ENCODE measurements at places on chromosomes 3 and 15.

DNA sequence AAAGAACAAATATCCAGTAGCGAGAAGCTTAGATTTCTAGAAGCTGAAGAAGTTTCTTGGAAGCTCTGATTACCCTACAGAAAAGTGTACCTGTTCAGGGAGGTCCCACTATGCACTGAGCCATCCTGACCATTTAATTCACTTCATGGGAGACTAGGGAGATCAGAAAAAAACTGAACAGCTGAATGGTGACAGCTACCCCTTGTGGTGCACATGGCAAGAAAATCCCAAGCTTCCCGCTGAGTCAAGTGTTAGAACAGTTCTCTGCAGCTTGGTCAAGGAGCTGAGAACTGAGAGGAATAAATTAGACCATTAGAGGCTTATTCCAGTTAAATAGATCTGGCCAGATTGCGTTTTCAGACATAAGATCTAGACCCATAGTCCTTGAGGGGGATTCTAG lies 197.2 kb upstream of the VEPH1 start:
- DNase-seq = peak; percentile 56

DNA sequence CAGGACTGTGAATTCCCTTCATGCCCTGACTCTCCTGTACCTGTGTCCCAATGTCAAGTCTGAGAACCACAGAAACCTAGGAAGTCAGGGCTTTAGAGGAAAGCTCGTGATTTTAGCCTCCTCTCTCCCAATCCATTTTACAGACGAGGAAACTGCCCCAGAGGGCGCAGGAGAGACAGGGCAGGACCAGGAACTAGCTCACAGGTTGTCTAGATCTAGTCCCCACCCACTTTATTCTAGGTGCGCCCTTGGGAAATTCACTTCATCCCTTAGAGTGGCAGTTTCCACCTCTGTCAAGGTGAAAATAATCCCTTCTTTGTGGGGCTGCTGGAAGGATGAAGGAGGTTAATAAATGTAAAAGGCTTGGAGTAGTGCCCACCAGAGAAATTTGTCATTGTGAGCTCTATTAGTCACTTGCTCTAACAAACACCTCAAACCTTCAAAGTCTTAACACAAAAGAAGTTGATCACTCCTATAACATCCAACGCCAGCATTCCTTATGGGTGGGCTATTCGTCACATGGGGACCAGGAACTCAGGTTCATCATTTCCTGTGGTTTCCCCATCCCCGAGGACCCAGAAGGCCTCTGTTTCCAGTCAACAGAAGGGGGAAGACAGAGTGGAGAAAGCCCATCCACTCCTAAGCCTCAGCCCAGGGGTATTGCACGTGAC lies 282.3 kb downstream of the XXYLT1 start:
- peak; percentile 71 for DNase-seq

DNA sequence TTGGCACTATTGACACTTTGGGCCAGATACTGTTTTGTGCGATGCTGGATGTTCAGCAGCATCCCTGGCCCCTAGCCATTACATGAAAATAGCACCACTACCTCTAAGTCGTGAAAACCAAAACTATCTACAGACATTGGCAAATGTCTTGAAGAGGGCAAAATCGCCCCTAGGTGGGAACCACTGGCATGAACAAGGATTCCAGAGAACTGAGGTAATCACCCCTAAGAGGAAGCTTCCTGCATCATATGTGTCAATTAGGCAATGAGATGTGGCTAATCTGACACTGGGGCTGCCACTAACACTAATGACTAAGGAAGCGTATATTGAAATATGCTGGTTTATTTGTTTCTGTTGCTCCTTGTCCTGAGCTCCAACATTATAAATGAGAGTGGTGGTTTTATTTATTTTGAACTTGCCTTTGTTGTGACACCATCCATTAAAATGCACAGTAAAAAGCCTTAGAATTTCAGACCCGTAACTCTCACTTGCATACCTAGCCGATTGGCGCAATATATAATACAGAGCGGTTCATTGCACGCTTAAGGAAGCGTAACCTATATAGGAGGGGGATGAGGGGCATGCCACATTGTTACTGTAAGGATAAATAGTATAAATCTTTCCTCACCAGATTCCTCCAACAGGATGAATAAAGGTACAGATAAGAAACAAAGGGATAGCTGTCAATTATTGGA lies 299.8 kb upstream of the CNTN4 start:
- DNase-seq = no peak

DNA sequence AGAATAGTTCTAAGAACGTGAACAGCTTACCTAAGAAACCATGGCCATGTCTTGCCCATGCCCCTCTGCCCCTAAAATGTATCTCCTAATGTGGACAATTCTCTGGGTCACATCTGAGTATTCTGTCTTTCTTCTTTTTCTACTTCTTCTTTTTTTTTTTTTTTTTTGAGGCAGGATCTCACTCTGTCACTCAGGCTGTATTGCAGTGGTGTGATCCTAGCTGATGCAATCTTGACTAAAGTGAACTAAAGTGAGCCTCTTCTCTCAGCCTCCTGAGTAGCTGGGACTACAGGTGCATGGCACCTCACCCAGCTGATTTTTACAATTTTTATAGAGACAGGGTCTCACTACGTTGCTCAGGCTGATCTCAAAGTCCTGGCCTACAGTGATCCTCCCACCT lies 204.8 kb upstream of the ZPLD1 start:
- no peak for DNase-seq

GRCh38 chr3:73192036-73192738 lies 130.7 kb downstream of the EBLN2 start:
- DNase-seq = peak; percentile 8

GRCh38 chr15:52975941-52976449 lies 185.9 kb upstream of the ONECUT1 start:
- DNase-seq = no peak

DNA sequence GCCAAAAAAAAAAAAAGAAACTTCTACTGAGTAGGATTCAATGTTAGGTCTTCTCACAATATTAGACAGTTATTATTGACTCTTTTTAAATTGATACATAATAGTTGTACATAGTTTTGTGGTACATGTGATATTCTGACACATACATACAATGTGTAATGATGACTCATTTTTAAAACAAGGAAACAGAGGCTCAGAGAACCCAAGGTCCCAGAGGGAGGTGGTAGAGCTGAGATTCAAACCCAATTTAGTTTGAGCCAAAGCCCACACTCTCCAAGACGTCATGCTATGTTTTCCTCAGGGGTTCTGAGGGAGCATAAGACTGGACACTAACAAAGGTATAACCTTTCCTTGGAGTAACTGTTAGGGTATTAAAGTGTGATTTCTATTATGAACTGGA lies 40.6 kb downstream of the MYO5C start:
- DNase-seq = peak; percentile 72

GRCh38 chr3:122559906-122560305 lies 4.2 kb downstream of the PARP9 start:
- DNase-seq = no peak

GRCh38 chr3:30578986-30579579 lies 27.3 kb upstream of the TGFBR2 start:
- DNase-seq = no peak

- no peak for DNase-seq
Observed at GRCh38 chr15:71187526-71187925, 72.3 kb downstream of the THSD4 start.

DNA sequence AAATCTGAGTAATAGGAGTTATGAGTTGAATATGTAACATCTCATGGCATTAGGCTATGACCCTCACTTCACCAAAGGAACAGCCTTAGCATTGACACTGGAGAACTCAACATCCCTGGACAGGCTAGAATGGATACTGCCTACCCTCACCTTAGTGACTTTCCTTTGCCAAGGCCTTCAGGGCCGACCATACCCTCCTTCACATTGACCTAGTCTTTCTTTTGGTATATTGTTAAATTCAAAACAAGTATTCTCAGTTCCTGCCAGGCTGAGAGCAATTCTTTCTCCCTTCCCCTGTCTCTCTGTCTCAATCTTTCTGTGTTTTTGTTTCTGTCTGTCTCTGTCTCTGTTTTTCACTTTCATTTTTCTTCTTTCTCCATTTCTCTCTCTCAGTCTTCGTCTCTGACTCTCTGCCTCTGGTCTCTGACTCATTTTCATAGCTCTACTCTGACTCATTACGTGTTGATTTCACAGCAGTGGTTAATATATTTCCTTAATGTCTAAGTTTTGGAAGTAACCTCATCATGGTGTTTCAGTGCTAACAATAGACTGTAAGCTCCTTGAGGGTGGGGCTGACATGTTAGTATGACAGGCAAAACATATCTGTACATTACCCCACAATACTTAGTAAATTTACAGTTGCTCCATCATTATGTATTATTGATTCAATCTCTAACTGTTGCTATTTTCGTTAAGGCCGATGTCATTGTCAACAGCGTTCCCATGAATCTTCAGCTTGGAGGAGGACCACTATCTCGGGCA lies 32.5 kb downstream of the PARP15 start:
- peak; percentile 92 for DNase-seq

- DNase-seq = no peak
Observed at GRCh38 chr3:178272841-178273240, 263.4 kb upstream of the KCNMB2 start.

GRCh38 chr3:177807150-177807875 lies 610.0 kb upstream of the TBL1XR1 start:
- DNase-seq = no peak

GRCh38 chr15:31438601-31439265 lies 112.1 kb downstream of the KLF13 start:
- no peak for DNase-seq

DNA sequence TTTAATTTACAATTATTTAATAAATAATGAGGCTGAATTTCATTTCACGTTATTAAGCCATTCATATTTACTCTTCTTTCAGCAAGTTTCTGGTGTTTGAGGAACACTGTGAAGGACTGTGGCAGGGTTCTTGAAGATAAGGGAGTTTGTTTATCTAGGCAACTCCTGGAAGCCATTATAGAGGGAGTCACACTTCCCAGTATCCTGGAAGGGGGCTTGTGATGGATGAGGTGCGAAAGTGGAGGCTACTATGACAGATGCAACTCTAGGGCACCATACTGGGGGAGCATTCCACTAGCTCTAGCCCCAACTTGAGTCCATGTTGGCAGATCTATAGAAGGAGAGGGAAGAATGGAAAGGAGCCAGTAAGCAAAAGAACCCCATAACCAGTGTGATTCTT lies 14.4 kb downstream of the CNOT10 start:
- no peak for DNase-seq

- DNase-seq = peak; percentile 80
Observed at GRCh38 chr15:48330855-48331795, at the start of gene DUT. Gene DUT (plus strand): TSS chr15:48331429. CDS start chr15:48331516, 87 bp downstream.

- peak; percentile 27 for DNase-seq
Observed at GRCh38 chr15:74956648-74957475, at the start of gene RPP25. Gene RPP25 (minus strand): TSS chr15:74956772. CDS start chr15:74956583, 189 bp downstream.

GRCh38 chr15:50244959-50245624 lies 20.4 kb downstream of the HDC start:
- no peak for DNase-seq

DNA sequence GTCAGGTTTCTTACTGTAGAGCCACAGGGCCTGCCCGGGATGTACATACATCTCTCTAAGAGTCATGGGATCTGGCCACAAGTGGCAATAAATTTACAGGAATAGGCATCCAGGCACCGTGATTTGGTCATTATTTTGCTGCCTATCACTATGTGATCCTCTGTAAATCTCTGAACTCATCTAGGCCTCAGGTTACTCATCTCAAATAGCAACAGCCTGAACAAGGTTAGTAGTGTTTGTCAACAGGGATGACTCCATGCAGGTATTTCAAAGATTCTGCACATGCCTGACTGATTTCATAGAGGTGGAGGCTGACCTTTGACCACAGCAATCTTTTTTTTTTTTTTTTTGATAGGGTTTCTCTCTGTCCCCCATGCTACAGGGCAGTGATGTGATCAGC lies 88.8 kb upstream of the TBL1XR1 start:
- no peak for DNase-seq

DNA sequence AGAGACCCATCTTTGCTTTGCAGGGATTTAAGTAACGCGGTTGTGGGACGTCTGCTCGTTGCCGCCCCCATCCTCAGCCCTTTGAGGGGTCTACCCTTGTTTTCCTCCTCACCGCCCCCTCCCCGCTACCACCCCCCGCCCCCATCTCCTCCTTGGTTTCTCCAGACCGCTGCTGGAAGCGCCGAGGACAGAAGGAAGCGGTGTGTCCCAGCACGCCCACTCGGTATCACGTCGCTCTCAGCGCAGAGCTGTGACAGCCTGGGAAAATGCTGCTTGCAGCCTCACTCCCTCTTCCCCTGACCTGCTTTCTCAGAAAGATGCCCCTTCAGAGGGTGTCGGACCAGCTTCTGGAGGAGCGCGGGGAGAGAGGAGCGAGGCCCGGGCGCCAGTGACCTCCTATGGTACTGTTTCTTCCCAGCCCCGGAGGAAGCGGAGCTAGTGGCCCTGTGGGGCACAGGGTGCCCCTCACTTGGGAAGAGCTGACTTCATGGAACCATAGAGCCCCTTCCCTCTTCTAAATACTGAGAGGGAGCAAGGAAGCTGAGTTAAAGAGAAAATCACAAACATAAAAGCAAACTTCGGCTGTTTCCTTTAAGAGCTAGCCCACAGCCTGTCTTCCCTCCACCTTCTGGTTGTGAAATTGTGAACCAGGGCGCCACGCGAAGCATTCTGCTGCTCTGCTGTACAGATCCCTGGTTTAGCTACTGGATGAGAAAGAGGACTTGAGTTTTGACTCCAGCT lies 698 bp downstream of the IL1RAP start:
- peak; percentile 57 for DNase-seq

DNA sequence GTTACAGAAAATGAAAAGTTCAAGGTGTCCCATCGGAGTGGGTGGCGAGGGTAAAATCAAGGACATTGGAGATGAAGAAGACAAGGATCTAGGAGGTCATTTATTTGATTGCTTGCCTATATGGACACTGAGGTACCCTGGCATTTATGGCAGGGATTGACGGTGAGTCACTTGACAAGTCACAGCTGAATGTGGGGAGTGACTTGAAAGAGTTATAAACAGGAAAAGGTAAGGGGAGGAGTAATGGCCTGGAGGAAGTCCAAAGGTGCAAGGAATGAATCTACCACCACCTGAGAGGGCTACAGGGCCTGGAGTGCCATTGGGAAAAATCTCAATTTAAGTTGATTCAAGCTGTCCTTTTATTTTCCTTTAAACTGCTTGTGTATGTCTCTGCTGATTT lies 11.8 kb upstream of the SGO1 start:
- DNase-seq = peak; percentile 49

- no peak for DNase-seq
Observed at GRCh38 chr3:143970773-143971358, 757 bp upstream of the DIPK2A start.

GRCh38 chr3:127675651-127676391 lies 3.1 kb downstream of the ABTB1 start:
- no peak for DNase-seq

GRCh38 chr15:62681939-62682896 lies 360.3 kb upstream of the TPM1 start:
- no peak for DNase-seq

GRCh38 chr15:26091184-26091583 lies 228.1 kb upstream of the ATP10A start:
- no peak for DNase-seq

DNA sequence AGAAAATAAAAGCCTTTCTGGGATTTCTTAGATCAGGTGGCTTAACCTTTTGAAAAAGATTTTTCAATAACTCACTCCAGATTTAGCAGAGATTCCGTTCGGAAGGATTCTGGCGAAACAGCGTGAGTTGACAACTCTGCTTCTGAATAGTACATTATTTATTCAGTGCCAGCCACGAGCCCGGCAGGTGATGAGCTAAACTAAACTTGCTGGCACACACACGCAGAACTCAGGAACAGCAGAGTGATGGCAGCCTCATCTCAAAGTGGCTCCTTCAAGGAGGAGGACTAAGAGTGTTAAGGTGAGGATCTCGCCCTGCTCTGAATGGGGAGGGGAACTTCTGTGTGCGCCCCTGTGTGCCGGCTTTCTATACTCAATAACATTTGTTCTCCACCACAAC lies 114.3 kb downstream of the FAM43A start:
- DNase-seq = no peak
